ENCODE measurements at places on chromosomes 1 and 21. TPM values are rescaled to one million over a fixed set of nuclear protein-coding genes. Genes with fewer than 3 reads are reported as not detected.
A peak's percentile ranks its signal among the peaks of the same experiment; 100 is the strongest.

DNA sequence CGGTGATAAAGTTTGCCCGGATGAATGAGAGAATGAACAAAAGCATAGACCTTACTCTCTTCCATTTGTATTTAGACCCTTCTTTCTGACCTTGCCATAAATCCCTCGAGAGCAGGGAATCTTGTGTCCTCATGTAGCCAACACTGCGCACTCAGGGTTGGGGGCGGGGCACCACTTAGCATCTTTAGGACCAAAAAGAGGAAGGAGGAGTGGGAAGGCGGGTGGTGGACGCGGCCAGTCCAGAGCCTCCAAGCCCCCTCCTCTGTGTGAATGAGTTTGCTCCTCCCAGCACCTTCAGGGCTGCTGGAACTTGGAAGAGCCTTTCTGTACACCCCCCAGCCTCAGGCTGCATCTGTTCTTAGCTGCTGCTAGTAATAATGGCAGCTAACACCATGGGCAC is 141.9 kb upstream of the TMEM51 start:
- no peak for DNase-seq
- H3K36me3 ChIP-seq, result no peaks in the 10 kb centered on the region
- no peaks in the 10 kb centered on the region for H3K27me3 ChIP-seq
- no peaks in the 10 kb centered on the region for H3K4me1 ChIP-seq
- H3K4me3 ChIP-seq, result no peak overlapping the region

DNA sequence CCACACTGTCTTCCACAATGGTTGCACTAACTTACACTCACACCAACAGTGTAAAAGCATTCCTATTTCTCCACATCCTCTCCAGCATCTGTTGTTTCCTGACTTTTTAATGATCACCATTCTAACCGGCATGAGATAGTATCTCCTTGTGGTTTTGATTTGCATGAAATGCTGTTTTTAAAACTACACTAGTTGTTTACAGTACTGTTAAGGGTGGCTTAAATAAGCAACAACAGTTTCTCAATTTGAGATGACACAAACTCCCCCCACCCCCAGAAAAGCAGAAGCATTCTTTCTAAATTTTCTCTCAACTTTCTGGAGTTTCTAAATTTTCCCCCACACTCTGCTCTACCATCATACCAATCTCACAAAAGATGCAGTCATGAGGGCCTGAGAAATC is 7.1 kb upstream of the SLAMF7 start:
- no peaks in the 10 kb centered on the region for H3K27me3 ChIP-seq
- H3K4me1 ChIP-seq, result peaks cover 9% of the 10 kb centered on the region
- no peaks in the 10 kb centered on the region for H3K36me3 ChIP-seq

Gene MATN1
- 2.7 TPM for total RNA-seq

DNA sequence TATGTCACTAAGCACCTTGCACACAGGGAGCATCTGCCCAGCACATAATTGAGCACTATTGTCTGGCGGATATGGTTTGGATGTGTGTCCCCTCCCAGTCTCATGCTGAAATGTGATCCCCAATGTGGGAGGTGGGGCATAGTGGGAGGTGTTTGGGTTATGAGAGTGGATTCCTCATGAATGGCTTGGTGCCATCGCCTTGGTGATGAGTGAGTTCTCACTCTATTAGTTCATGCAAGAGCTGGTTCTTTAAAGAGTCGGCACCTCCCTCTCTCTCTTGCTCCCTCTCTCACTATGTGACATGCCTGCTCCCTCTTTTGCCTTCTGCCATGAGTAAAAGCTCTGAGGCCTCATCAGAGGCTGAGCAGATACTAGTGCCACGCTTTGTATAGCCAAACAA is 9.5 kb downstream of the CTSK start:
- H3K4me3 ChIP-seq, result no peak overlapping the region
- no peak for DNase-seq
- H3K27ac ChIP-seq, result no peak overlapping the region
- no peaks in the 10 kb centered on the region for H3K4me1 ChIP-seq
- H3K36me3 ChIP-seq, result peaks cover 22% of the 10 kb centered on the region

DNA sequence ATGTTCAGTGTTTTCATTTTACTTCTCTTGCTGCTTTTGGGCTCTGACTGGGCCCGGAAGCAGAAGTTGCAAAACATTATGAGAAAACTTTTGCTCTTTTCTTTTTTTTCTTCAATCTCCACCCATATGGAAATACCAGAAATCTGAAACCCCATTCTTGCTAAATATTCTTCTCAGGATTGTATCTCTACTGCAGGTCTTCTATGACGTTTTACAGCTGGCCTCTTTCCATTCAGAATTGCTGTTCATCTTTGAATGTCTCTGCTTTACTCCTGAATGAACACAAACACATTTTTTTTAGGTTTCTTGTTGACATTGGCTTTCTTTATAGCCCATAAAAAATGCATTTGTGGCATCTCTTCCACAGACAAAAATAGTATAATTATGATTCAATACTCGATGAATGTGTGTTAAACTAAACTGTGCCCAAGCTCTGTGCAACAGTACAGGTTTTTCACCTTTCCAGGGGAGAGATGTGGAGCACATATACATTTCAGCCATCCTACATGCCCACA is 18.8 kb downstream of the PTPRC start:
- peak overlapping the region; percentile 22 for H3K4me3 ChIP-seq
- peaks cover 25% of the 10 kb centered on the region for H3K4me1 ChIP-seq
- peak overlapping the region; percentile 85 for H3K27ac ChIP-seq

Gene SLC19A1
- 11.5 TPM for total RNA-seq

Gene UBE2U
- not detected for total RNA-seq

DNA sequence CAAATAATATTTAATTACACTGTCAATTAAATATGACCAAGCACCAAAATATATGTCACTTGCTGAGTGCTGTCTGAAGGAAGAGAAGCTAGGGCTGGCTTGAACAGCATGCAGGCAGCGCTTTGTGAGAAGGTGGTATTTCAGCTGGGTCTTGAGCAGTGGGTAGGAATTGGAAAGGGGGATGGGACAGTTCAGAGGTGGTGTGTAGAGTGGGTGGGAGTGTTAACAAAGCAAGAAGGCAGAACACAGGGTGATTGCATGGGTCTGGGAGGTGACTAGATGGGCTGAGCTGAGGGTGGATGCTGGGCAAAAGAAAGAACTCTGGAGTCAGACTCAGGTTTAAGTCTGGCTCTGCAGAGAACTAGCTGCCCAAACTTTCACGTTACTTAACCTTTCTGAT is 14.3 kb upstream of the ETV3 start:
- no peak overlapping the region for H3K27ac ChIP-seq
- no peaks in the 10 kb centered on the region for H3K36me3 ChIP-seq
- no peak overlapping the region for H3K4me3 ChIP-seq
- no peaks in the 10 kb centered on the region for H3K27me3 ChIP-seq
- no peak for DNase-seq

DNA sequence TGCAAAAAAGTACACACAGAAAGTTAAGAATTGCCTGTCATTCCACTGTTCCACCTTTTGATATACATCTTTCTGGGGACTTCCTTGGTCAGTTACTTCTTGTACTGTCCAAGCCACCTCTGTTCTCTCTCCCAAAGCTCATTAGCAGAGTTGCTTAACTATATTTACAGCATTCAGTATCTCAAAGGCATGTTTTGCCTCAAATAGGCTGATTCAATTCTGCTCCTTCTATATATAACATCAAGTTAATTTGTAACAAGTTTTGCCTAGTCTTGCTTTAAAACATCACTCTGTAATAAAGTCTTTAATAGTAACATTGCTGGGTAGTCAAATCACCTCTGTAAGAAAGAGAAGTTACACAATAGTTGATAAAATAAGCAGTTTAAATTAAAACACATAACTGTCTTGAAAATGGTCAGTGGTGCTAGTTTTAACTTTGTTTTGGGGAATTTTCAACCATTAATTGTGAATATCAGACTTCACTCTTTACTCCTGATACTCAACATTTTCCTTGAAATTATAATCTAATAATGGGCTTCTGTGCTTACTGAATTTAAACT is 35.7 kb downstream of the EDARADD start:
- H3K36me3 ChIP-seq, result no peaks in the 10 kb centered on the region
- no peaks in the 10 kb centered on the region for H3K27me3 ChIP-seq
- H3K4me1 ChIP-seq, result peaks cover 8% of the 10 kb centered on the region
- no peak overlapping the region for H3K4me3 ChIP-seq

DNA sequence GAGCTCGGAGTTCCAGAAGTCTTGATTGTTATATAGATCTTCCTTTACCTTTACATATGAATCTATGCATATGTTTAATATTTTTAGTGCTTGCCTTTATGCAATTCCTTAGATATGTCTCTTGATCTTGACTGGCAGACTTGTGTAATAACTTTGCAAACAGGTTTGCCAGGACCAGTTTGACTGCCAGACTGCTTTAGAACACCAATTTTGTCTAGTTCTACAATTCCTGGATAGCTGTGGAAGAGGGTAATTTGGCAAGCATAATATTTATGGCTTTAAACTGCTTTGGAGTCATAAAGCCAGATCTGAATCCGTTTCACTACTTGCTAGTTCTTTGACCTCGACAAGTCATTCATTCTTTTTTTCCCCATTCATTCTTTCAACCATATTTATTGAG is 250.0 kb downstream of the FAF1 start:
- no peaks in the 10 kb centered on the region for H3K27me3 ChIP-seq
- no peak for DNase-seq
- no peaks in the 10 kb centered on the region for H3K4me1 ChIP-seq
- H3K4me3 ChIP-seq, result no peak overlapping the region
- no peaks in the 10 kb centered on the region for H3K36me3 ChIP-seq

Gene MSH4
- total RNA-seq, result 0.31 TPM

- no peak overlapping the region for H3K27ac ChIP-seq
- no peak for DNase-seq
- peaks cover 16% of the 10 kb centered on the region for H3K36me3 ChIP-seq
Observed at GRCh38 chr1:116529199-116529631, 41.6 kb downstream of the CD58 start.

DNA sequence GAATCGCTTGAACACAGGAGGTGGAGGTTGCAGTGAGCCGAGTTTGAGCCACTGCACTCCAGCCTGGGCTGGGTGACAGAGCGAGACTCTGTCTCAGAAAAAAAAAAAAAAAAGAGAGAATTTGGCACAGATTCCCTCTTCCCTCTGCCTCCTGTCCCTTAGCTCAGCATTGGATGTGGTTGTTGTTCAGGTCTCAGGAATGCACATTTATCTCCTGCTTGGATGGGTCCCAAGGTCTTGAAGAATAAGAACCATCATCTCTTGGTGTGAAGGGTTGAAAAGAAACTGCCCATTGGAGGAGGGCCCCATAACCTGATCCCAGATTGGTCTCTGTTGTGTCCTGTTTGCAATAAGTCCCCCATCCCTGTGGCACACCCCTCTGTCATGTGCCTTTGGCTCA is 34.9 kb downstream of the UBIAD1 start:
- H3K27ac ChIP-seq, result no peak overlapping the region
- H3K27me3 ChIP-seq, result no peaks in the 10 kb centered on the region
- H3K36me3 ChIP-seq, result no peaks in the 10 kb centered on the region

Gene FAM163A
- 0.08 TPM for total RNA-seq

DNA sequence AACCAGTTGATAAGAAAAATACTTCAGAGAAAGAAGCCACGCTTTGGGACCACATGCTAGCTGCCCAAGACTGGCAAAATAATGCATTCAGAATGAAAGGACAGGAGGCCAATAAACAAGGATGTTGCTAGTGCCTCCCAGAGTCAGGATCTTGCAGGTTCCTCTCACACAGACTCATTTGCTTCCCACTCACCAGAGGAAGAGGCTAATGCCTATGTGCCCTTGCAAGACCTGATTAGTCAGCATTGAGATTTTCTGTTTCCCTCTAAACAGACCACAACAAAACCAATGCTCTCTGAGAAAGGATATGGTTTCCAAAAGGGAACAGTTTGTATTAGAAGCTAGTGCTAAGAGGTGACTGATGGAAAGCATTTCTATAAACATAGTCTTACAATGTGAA is 85.7 kb downstream of the NRDC start:
- DNase-seq, result no peak
- H3K27ac ChIP-seq, result no peak overlapping the region
- no peaks in the 10 kb centered on the region for H3K4me1 ChIP-seq
- H3K36me3 ChIP-seq, result peaks cover 91% of the 10 kb centered on the region
- no peak overlapping the region for H3K4me3 ChIP-seq

DNA sequence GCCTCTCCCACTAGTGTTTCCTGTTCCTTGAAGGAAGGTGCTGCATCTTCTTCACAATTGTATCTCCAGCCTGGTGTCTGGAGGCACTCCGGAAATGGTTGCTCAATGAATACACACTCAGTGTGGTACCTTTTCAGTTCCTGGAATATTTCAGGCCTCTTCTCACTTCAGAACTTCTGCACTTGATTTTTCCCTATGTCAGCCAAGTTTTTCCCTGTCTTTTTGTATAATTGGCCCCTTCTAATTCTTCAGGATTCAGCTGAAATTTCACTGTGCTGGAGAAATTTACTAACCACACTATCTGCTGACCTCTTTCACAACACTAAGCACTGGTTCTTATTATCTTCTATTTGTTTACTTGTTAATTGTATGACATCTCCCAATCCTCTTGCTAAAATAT is 61.2 kb upstream of the MAP10 start:
- no peak overlapping the region for H3K27ac ChIP-seq
- H3K36me3 ChIP-seq, result no peaks in the 10 kb centered on the region

Gene TMPRSS15
- not detected for total RNA-seq

Gene LCE1F
- not detected for total RNA-seq

GRCh38 chr1:33738976-33739375 is 124.9 kb upstream of the HMGB4 start:
- DNase-seq, result no peak
- H3K27ac ChIP-seq, result no peak overlapping the region
- no peaks in the 10 kb centered on the region for H3K36me3 ChIP-seq
- H3K4me1 ChIP-seq, result no peaks in the 10 kb centered on the region
- H3K27me3 ChIP-seq, result no peaks in the 10 kb centered on the region

GRCh38 chr21:34530261-34530660 is 18.3 kb upstream of the KCNE1 start:
- DNase-seq, result no peak
- H3K36me3 ChIP-seq, result no peaks in the 10 kb centered on the region
- peaks cover 7% of the 10 kb centered on the region for H3K4me1 ChIP-seq
- no peaks in the 10 kb centered on the region for H3K27me3 ChIP-seq
- no peak overlapping the region for H3K27ac ChIP-seq

Gene DCST1
- 0.33 TPM for total RNA-seq

- H3K27ac ChIP-seq, result no peak overlapping the region
- no peaks in the 10 kb centered on the region for H3K36me3 ChIP-seq
- H3K4me1 ChIP-seq, result no peaks in the 10 kb centered on the region
- DNase-seq, result no peak
Observed at GRCh38 chr1:22658385-22659163, 5.5 kb downstream of the C1QB start.

DNA sequence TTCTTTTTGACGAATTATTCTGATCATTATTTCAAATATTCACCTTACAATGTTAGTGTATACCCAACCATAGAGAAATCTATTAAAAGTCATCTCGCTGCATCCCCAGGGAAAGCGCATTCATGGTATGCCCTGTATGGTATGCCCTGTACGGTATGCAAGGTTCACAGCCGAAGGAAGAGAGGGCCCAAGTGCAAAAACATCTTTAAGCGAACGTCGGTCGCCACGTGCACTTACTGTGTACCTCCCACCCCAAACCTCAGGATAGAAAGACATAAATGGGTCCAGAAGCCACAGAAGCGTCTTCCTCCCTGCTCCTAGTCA is 14.4 kb downstream of the HLX start:
- peaks cover 60% of the 10 kb centered on the region for H3K27me3 ChIP-seq
- H3K4me3 ChIP-seq, result no peak overlapping the region
- DNase-seq, result no peak
- H3K4me1 ChIP-seq, result no peaks in the 10 kb centered on the region

GRCh38 chr1:157117527-157118057 is 18.0 kb upstream of the ETV3L start:
- H3K27me3 ChIP-seq, result no peaks in the 10 kb centered on the region
- no peak overlapping the region for H3K4me3 ChIP-seq
- peaks cover 16% of the 10 kb centered on the region for H3K36me3 ChIP-seq
- DNase-seq, result no peak
- peaks cover 10% of the 10 kb centered on the region for H3K4me1 ChIP-seq

Measured in CD4-positive, alpha-beta T cell (primary cell).